ENCODE measurements at places on chromosomes 3 and 15. TPM values are rescaled to one million over a fixed set of nuclear protein-coding genes. Genes with fewer than 3 reads are reported as not detected.

- DNase-seq, result no peak
Measured at GRCh38 chr3:11077466-11077865, 76.8 kb upstream of the HRH1 start.

The ZNF501 gene
- 7.9 TPM for total RNA-seq

GRCh38 chr3:31740397-31740796, 207.7 kb downstream of the STT3B start:
- DNase-seq, result no peak

The GOLGA6L7 gene
- total RNA-seq, result not detected

The IGF2BP2 gene
- 7.1 TPM for total RNA-seq

DNA sequence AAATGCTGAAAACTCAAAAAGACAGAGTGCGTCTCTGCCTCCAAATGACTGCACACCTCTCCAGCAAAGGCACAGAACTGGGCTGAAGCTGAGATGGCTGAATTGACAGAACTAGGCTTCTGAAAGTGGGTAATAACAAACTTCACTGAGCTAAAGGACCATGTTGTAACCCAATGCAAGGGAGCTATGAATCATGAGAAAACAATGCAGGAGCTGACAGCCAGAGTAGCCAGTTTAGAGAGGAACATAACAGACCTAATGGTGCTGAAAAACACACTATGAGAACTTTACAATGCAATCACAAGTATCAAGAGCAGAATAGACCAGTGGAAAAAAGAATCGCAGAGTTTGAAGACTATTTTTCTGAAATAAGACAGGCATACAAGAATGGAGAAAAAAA, 10.1 kb upstream of the AVEN start:
- DNase-seq, result no peak

- DNase-seq, result no peak
Measured at GRCh38 chr3:109117939-109118338, at the start of gene MORC1. Gene MORC1 (minus strand): TSS chr3:109118134. CDS start chr3:109118059, 75 bp downstream.

DNA sequence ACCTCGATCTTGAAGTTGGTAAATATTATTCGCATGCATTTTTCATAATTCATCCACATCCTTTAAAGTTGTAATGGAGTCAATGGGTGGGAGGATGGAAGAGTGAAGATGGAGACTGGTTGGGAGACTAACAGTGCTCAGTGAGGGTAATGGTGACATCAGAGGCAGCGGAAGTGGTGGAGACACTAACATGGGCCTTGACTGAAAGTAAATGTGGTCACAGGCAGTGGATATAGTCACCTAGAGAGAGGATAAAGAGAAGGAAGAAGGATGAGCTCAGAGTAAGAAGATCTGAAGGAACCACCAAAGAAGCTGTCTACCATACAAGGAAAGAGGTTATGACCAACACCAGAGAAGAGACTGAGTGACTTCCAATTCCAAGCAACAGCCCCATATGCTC, 281.6 kb upstream of the STT3B start:
- no peak for DNase-seq

GRCh38 chr3:50205413-50206276, 574 bp downstream of the SLC38A3 start:
- DNase-seq, result no peak

DNA sequence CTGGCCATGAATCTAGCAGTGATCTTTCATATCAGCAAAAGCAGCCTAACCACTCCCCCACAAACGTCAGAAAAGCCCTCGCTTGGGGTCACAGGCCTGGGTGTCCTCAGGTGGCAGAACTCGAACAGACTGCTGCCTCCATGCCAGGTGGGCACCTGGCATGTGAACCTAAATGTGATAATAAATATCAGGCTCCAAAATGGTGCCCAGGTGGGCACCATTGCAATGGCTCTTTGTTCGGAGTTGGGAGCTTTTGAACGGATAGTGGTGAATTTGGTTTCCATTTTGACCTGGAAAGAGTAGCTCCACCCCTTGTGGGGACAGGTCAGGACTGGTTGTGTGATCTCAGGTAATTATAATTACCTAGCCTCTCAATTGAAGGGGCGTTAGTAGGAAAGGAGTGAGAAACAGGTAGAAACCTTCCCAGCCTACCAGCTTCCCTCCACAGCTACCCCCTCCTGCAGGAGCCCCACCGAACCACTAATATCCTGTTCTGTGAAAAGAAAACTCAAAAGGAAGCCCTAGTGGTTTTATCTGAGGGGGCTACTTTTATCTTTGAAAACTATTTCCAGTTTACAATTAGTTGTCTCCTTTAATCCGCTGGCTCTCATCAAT, 18.1 kb downstream of the MYO1E start:
- DNase-seq, result no peak

DNA sequence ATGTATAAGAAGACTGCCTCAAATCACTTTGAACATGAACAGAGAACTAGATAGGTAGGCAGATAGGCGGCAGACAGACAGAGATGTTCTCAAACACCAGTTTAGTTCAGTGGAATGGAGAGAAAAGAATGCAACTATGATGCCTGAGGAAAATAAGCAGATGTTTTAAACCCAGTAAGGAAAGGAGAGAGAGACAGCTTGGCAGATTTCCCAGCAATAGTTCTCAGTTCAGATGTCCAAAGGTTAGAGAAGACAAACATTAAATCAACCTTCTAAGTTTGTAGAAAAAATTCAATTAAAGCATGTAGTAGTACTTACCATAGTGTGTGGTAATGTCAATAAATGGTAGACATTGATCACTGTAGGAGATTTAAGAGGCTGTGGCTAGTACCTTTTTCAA, 209.6 kb upstream of the PFN2 start:
- no peak for DNase-seq

DNA sequence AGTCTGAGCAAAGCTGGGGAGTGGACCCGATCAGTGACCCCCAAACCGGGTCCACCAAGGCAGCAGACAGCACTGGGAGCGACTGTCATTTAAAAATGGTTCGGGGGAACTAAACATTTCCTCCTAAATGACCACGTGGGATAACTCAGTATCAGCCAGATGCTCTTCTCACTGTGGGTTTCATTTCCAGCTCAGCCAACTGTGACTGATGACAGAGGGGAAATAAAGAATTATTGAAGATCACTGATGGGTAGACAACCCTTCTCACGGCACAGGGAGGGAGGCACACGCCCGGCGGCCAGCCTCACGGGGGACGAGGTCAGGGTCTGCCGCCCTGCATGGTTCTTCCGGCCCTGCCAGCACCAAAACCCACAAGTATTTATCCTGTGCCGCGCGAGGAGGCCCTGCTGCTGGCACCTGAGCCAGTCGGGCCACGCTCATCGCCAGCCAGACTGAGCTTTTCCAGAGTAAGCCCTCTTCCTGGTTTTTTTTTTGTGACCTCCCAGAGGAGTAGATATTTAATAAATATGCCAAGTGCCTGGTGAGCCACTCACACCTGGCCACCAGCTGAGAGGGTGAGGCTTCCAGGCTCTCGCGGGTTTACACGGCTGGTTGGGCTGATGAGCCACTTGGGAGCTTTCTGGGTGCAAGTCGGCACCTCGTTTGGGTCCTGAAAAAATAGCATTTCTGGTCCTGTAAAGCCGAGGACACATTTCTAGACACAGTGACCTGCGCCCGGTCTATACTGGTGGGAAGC, 6.2 kb downstream of the MELTF start:
- no peak for DNase-seq

- no peak for DNase-seq
Measured at GRCh38 chr15:89673165-89673512, 6.0 kb downstream of the PLIN1 start.

DNA sequence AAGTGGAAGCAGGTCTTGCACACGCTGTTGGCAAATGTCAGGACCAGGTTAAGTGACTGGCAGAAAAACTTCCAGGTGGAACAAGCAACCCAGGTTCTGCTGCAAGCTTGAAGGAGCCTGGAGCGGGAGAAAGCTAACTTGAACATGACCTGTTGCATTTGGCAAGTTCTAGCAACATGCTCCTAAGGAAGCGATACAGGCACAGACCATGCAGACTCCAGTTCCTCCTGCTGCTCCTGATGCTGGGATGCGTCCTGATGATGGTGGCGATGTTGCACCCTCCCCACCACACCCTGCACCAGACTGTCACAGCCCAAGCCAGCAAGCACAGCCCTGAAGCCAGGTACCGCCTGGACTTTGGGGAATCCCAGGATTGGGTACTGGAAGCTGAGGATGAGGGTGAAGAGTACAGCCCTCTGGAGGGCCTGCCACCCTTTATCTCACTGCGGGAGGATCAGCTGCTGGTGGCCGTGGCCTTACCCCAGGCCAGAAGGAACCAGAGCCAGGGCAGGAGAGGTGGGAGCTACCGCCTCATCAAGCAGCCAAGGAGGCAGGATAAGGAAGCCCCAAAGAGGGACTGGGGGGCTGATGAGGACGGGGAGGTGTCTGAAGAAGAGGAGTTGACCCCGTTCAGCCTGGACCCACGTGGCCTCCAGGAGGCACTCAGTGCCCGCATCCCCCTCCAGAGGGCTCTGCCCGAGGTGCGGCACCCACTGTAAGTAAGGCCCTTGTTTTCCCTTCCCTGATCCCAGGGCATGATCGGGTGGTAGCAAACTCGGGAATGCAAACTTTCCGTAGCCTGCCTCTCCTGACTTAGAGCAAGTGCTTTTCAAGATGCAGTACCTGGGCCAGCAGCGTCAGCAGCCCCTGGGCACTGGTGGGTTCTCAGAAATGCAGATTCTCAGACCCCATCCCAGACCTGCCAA, 759 bp downstream of the GALNT15 start:
- no peak for DNase-seq

The DNAJA4 gene
- 13.3 TPM for total RNA-seq

DNA sequence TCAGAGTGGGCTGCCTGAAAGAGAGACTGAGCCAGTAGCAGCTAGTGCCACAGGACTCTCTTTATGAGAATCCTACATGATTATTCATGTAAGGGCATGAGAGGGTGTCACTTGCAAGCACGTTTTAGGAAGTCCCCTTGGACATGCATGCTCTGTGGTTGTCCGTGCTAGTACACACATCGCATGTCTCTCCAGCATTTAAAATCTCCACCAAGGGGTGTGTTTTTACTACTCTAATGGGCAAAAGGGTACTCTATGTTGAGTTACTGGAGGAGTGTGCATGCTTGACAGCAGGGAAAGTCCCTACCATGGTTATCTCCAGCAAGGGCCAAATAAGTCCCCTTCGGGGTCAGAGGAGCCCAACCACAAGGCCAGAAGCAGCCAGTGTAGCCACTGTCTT, 70.7 kb downstream of the DCLK3 start:
- DNase-seq, result no peak

The SPATA12 gene
- not detected for total RNA-seq

DNA sequence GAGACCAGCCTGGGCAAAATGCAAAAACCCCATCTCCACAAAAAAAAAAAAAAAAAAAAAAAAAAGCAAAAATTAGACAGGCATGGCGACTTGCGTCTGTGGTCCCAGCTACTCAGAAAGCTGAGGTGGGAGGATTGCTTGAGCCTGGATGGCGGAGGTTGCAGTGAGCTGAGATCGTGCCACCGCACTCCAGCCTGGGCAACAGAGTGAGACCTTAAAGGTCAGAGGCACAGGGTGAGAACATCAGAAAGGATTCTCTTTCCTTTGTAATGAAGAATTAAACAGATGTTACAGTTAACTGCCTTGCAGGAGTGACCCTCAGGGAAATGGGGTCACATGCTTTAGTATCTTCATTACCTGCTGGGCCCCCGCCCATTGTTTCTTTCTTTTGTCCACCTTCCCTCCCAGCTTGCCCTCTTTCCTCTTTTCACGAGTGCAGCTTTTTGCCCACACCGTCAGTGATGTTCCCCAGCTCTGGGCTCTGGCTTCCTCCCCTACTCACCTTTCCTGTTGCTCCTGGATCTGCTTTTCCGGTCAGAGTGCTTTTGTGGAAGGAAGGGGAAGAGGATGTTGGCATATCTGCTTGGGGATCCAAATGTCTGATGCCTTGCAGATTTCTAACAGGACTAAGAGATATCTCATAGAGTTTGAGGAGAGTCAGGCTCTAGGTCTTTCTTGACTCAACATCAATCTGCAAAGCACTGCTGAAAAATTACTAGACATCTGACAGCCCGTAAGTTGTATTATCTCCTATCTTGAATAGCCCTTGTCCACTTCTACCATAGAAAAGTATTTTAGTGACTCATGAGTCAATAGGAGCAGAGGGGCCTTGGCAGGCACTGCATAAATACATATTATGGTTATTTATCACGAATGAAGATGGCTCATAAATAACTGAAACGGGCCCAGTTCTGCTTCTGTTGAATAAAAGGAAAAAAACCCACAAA, 35.6 kb upstream of the NDUFB4 start:
- no peak for DNase-seq

The CSPG5 gene
- total RNA-seq, result not detected

The WDR72 gene
- 4.4 TPM for total RNA-seq

- no peak for DNase-seq
Measured at GRCh38 chr15:101107625-101108460, 144.0 kb downstream of the CHSY1 start.

DNA sequence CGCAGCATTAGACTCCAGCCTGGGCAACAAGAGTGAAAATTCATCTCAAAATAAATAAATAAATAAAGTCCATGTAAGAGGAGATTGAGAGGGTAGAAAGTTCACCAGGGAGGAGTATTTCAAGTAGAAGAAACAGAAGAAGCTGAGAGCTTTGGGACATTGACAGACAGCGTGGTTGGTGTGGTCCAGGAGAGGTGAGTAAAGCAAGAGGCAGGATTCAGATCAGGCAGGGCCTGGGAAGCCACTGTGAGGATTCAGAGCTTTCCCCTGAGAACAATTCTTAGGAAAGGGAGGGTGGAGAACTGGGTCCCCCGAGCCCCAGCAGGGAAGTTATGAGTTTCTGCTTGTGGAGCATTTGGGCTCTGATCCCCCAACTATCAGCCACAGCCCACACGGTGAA, 54.2 kb upstream of the AMOTL2 start:
- no peak for DNase-seq

The RARRES1 gene
- 283 TPM for total RNA-seq

The LTK gene
- total RNA-seq, result 0.46 TPM

The EPHA3 gene
- total RNA-seq, result 1.6 TPM

DNA sequence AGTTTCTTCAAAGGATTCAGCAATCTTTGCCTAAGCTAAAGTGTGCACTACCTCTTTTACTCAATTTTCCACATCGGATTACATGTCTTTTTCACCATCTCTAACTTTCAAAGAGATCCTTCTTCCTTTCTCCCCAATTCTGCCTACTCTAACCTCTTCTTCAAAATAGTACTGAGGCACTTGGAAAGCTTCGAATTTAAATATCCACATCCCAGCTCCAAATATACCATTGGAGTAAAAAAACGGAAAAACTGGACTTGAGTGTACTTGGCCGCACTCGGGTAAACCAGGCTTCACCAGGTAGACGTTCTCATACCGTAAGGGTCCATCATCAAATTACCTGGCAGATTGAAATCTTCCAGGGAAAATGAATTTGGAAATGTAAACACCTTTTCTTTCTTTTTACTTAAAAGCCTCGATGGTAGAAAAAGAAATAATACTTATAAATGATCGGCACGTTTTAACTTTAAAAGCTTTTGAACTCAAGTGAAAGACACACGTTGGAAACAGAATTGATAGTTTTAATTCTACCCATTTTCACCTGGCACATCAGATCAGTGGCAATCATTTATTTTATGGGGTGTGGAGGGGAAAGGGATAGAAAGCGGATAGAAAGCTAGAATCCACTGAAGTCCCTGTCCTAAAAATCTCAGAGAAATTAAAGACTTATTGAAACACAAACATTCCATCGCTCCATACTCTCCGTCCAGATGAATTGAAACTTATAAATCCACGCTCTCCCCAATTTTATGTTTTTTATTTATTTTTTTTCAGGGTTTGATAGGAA, 8.2 kb upstream of the MEIS2 start:
- DNase-seq, result no peak
